ENCODE measurements at places on chromosomes 7 and 10.

DNA sequence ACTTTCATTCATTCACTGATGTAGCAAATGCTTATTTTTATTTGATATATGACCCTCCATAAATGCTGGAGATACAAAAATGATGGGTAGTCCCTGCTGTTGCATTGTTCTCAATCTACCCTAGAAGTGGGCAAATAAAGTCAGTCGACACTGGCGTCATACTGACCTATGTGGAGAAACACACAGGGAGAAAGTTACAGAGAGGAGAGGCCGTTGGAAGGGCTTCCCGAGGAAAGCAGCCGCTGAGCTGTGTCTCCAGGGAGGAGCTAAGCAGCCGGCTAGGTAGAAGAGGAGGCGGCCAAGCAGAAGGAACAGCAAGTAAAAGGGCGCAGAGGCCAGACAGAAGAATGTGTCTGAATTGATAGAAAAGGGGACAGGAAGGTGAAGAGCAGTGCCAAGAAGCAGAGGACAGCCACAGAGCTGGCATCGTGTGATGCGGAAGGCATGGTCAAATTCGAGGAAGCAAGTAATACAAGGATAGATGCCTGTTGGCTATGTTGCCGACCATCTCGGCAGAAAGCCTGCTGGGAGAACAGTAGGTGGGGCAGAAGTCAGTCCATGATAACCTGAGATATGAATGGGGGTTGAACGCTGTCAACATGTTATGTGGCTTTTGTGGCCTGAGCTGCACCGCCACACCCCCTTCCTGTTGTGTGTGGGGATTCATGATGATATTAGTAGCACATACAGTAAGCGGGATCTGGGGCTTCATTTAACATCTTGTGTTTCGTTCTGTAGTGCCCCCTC, 25.9 kb downstream of the ST8SIA6 start:
- peak; percentile 47 for DNase-seq

GRCh38 chr7:47179812-47180515, 401.9 kb downstream of the TNS3 start:
- DNase-seq = peak; percentile 51

- no peak for DNase-seq
Measured at GRCh38 chr10:71294856-71295255, 24.2 kb upstream of the SLC29A3 start.

DNA sequence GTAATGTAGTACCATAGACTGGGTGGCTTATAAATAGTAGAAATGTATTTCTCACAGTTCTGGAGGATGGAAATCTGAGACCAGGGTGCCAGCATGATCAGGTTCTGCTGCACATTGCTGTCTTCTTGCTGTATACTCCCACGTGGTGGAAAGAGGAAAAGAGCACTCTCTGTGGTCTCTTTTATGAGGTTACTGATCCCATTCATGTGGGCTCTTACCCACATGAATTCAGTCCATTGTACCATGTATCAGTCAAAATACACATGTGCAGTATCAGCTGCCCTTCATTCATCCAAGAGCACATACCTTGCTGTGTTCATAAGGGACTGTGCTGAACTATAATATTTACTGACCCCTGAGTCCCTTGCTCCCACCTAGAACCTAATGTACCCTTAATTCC, 17.1 kb downstream of the PNLIPRP2 start:
- no peak for DNase-seq

DNA sequence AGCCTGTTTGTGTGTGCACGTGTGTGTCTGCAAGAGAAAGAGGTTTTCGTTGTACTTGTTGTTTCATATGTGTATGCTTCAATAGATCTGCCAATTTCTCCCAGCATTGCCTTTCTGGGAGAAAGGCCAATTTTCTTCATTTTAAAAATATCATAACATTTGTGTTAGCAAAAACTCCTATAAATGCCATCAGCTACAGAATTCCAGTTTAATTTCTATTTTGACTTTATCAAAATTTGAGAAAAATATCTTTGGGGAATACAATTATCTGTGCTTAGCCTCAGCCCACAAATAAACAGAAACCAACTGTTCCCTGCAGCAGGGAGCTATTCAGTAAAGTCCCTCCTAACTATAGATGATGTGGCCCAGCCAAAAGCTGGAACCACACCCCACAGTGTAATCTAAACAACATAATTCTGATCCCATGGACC, 68.3 kb upstream of the MGMT start:
- DNase-seq = no peak

DNA sequence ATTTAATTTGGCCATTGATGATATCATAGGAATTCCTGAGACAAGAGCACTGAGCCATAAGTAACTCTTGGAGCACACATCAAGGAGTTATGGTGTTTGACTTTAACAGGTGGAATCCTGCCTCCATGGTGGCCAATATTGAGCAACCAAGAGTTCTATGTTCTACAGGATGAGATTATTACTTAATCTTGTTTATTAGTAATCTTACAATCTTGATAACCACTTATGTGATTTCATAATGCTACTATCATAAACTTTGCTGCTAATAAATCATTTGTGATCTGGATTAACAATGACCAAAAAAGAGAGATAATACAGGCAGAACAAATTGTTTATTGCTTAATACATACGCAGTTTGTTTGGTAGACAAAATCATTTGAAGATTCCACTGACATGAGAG, 27.5 kb upstream of the PDK4 start:
- no peak for DNase-seq

DNA sequence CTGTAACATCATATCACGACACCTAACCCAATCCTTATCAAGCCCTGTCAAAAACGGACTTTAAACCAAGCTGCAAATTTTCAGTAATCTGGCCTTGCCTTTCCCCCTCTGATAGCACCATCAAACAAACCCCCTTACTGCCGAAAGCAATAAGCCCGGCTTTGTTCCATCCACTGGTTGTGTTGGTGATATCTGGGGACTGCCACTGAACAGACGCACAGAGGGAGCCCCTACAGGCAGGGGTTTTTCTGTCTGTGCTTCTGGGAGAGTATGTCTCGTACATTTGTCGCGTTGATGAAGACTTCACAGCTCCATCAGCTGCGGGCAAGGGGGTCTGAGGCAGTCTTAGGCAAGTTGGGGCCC, 550 bp upstream of the PLAU start:
- DNase-seq = peak; percentile 86

DNA sequence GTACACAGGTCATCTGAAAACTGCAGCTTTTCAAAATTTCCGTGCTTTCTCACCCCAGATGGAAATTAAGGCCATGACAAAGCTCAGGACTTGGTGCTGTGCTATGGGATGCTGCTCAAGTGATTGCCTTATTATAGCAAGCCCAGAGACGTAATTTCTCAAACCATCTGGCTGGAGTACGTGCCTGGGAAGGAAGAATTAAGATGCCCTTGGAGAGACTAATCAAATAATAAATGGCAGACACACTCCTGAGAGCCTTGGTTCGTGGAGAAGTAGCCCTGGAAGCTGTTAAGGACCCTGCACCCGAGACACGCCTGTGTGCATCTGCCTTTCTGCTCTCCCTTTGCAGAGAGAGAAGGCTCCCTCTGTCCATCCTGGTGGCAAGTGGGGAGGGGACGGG, 38.3 kb upstream of the PRLHR start:
- DNase-seq = no peak

DNA sequence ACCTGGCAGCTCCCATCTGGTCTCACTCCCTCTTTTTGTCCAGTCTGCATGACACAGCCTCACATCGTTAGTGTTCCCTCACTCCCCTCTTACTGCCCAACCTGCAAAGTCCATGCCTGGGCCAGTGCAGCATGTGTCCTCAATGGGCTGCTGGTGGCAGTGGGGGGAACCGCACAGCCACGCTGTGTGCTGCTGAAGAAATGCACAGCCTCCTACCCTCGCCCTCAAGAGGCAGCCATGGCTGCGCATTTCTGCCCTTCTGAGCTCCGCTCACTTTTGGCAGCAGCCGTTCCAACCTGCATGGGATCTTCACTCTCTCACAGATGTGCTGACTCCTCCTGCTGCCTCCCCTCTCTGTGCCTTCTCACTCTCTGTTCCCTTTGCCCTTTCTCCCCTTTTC, 103.4 kb downstream of the EGFR start:
- no peak for DNase-seq

DNA sequence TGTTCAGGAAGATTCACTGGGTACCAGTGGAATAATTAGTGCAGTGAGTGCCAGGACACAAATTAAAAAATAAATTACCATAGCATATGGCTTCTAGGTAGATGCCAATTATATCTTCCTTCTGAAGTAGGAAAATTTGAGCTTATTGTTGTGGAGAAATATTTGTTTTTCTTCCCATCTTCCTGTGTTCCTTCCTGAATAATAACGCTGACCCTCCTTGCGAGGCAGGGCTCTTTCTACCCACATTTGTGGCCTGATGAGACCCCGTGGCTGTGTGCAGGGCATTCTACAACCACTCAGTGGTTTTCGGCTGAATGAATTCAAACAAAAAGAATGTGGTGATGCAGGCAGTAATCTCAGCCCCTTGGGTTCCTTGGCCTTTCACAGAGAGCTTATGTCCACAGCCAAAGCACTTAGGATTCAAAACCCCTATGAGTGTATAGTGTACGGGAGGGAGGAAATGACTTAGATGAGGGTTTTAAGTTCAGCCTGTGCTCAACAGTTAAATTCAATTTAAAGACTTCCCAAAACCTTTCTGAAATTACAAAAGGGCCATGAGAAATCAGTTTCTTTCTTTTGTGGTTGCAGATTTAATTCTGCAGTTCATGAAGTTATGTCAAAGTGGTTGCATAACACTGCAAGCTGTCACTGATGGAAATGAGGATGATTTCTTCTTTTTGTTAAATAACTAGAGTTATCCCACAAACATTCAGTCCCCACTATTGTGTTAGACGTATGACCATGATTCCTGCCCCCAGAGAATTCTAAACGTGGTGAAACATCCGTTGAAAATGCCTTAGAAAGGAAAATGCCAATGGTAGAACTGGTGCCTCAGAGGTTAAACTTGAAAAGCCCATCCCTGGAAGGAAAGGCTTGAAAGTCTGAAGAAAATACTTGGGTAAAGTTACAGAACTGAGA, 255.3 kb downstream of the FZD1 start:
- DNase-seq = no peak

DNA sequence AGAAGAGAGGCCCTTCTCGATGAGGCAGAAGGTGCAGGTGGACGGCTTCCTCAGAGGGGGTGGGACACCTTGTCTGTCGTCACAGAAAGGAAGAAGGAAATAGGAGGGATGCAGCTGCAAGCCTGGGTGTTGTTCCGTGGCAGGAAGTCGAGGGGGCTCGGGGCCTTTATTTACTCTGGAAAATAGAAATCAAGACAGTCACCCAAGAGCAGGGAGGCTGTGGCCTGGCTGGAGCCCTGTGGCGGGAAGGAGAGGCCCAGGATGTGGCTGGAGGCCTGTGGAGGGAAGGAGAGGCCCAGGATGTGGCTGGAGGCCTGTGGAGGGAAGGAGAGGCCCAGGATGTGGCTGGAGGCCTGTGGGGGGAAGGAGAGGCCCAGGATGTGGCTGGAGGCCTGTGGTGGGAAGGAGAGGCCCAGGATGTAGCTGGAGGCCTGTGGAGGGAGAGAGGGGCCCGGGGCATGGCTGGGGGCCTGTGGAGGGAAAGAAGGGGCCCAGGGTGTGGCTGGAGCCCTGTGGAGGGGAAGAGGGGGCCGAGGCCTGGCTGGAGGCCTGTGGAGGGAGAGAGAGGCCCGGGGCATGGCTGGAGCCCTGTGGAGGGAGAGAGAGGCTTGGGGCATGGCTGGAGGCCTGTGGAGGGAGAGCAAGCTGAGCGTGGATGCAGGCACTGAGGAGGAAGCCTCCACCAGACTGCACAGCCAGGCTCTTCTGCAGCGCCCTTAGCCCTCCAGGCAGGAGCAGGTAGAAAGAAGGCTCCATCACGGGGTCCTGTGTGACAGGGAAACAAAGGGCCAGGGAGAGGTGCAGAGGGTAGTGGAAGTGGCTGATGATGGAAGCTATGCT, 97.3 kb upstream of the SFMBT2 start:
- peak; percentile 99 for DNase-seq

DNA sequence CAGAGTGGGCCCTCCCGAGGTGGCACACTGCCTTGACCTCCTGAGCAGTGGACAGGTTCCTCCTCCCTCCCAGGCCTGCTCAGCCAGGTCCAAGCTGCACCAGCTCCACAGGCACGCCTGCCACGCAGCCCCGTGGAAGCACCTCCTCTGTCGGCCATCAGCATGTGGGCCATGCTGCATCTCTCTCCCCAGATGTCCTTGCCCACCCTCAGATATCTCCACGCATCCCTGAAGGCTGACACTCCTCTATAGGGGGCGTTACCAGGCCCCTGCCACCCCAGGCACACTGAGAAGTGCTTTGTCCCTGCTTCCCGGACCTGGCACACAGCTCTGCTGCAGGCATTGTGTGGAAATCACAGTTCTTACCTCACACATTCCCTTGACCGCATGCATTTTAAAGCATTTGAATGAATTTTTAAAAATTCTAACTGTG, 598.5 kb downstream of the SDK1 start:
- no peak for DNase-seq

GRCh38 chr10:102918817-102919245, 737 bp downstream of the CNNM2 start:
- no peak for DNase-seq

GRCh38 chr7:116315293-116315692, 105.0 kb downstream of the TES start:
- DNase-seq = no peak

DNA sequence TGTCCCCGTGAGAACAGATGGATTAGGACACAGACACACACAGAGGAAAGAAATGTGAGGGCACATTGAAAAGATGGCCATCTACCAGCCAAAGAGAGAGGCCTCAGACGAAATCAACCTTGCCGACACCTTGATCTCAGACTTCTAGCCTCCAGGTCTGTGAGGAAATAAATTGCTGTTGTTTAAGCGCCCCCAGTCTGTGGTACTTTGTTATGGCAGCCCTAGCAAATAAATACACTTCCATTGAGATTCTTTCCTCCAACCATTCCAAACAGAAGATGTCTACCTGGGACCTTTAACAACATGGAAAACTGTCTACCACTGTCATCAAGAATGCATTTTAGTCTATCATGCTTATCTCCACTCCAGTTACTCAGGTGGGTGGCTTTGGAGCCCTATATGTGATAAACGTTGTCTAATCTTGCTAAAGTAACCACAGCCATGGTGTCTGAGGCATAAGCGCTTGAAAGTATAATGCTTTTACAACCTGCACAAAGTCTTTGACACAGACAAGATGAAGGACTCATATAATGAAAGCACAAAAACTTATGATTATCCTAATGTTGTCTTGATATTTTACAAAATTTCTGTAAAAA, 244.3 kb downstream of the MTERF1 start:
- DNase-seq = peak; percentile 78
